ENCODE measurements at places on chromosomes 11 and 22. TPM values are rescaled to one million over a fixed set of nuclear protein-coding genes. Genes with fewer than 3 reads are reported as not detected.

OTOG gene
- not detected for total RNA-seq

OSBP2 gene
- 1.5 TPM for total RNA-seq

CNIH2 gene
- not detected for total RNA-seq

- no peak for DNase-seq
These were observed 414.3 kb downstream of the TBC1D22A start for GRCh38 chr22:47176573-47177333.

DNA sequence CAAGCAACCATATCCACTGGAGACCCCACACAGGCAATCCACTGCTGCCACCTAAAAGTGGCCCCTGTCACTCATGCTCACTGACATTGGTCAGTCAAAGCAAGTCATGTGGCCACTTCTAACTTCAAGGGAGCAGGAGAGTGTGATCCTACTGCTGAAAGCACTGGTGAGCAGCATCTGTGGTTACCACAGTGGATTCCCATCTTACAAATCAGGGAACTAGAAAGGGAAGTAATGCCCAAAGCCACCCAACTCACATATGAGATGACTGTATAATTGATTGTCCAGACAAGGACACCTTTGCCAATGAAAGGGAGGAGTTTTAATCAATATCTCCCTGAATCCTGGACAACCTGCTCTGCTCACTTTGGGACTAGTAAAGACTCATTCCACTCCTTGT lies 17.7 kb downstream of the RCN1 start:
- DNase-seq = no peak

GRCh38 chr11:26137651-26138050 lies 194.3 kb upstream of the ANO3 start:
- no peak for DNase-seq

GRCh38 chr22:43262990-43263644 lies 76.2 kb upstream of the TTLL12 start:
- DNase-seq = no peak

GRCh38 chr22:26339755-26340154 lies 89.3 kb upstream of the ASPHD2 start:
- DNase-seq = no peak

Measured in renal cortical epithelial cell (primary cell).